ENCODE measurements at places on chromosomes 4 and X.
A peak's percentile ranks its signal among the peaks of the same experiment; 100 is the strongest.

DNA sequence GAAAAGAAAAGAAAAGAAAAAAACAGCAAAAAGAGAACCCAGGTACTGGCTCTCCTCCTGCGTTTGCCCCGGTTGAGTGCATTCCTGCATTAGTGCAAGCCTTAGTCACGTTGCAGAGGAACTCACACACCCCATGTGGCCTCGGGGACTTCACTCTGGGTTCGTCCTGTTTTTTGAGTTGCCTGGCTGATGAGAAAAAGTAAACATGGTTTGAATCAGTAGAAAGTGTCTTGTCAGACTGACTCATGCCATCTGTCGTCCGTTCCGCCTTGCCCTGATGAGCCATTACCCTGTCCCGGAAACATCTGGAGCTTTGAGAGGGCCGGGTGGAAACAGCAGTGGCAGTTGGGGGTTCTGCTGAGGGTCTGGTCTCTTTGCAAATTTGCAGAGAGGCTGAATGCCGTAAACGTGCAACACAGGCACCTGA is 16.3 kb downstream of the CD99 start:
- no peak for DNase-seq

- DNase-seq: peak; percentile 10
These were observed 53.1 kb downstream of the ARHGEF38 start for GRCh38 chr4:105605493-105605892.

DNA sequence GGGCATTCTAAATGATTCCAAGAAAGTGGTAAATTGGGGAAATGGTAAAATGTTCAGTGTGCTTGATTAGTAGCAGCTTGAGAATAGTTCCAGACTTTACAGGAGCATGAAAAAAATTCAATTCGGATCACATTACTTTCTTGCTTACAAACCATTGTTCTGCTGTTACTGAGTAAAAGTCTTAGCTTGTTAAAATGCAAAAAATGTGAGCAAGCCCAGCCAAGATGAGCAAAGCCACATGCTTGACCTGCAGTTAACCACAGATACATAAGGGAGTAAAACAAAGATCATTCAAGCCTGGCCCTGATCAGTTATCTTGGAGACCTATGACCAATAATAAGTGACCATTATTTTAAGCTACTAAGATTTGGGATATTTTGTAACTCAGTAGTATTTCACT is 562.9 kb upstream of the MAGEB2 start:
- DNase-seq: no peak

GRCh38 chrX:115268421-115268820 is 21.1 kb upstream of the LUZP4 start:
- DNase-seq: no peak

GRCh38 chrX:125108921-125109320 is 210.8 kb upstream of the TEX13C start:
- DNase-seq: no peak

DNA sequence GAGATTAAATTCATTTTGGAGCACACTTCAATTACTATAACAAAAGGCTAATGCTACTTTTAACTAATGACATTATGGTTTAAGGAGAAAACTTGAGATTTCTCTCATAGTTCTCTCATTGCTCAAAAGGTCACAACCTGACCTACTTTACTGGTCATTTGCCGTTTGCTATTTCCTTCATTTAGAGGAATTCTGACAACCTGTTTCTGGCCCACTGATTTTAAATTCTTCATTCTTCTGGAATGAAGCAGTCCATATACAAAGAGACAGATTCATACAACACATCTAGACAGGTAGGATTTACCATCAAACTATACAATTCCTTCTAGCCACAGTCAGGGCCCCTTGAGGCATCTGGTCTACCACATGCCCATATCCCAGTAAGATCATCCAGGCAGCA is 14.2 kb downstream of the RNF150 start:
- no peak for DNase-seq

DNA sequence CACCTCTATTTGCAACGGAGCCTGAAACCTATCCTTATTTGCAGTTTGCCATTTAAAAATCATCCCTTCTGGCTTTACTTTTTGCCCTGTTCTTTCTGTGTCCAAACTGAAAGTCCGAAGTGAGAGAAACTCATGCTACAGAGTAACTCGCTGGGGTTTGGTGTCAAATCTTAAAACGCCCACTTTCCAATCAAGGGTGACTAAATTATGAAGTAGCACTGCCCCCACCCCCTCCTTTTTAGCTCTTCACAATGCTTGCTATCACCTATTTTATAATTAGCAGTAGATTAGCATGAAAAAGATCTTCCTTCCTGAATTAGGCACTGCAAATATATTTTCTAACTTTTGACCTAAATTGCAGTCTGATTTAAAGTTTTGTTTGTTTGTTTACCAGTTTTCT is 52.5 kb downstream of the VGLL1 start:
- DNase-seq: no peak

- DNase-seq: no peak
These were observed 100.2 kb upstream of the AFAP1 start for GRCh38 chr4:8039853-8040252.

Measured in NCI-H1105 (cell line).